ENCODE measurements at places on chromosomes 11 and 22.

DNA sequence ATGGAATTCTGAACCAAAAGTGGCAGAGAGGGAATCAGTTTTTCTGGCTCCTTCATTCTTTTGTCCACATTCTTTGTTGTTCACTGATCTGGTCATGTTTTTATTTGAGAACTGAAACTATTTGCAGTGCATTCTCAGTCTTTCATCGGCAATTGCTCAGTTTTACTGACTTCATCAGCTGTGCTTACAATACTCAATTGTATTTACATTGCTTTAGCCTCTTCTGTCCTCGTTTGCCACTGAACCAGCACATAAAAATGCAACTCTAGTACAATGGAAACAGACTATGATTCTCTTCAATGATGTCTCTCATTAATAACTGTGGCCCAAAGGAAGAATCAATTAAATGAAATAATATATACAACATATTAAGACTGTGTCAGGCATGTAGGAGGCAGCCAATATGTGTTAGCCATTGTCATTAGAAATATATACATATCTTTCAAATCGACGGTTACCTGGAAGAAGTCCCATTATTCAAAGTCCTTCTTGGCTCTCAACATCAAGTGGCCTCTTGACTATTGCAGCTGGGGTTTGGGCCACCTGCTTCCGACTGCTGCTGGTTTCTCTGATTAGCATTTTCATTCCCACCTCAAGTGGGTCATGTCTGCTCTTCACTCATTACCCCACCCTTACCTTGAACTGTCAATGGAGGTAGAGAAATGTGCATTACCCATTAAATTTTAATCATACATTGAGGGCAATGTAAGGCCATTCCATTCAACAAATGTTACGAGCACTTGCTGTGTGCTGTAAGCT, 600.1 kb downstream of the INSC start:
- no peak for DNase-seq

DNA sequence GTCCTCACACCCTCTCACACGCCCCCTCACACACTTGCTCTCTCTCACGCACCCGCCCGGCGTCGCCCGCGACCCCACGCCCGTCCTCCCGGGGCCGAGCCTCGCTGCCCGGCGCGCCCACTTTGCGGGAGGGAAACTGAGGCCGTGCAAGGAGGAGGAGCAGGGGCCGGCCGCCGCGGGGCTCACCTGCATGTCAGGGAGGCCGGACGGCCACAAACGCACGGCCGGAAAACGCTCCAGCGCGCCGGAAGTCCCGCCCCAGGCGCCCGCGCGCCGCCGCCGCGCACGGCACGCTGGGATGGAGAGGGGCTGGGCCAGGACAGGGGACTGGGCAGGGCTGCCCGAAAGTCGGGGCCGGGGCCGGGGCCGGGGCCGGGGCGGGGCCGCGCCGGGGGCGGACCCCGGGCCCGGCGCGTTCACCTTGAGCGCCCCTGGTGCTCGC, at the start of gene CHID1:
Gene CHID1, minus strand, starts transcription at position 222 of the 442 bp plus-strand sequence. CDS start 5,994 bp downstream, outside the sequence.
- DNase-seq, result peak; percentile 89

GRCh38 chr11:83649528-83649855, 363.3 kb upstream of the CCDC90B start:
- no peak for DNase-seq

- no peak for DNase-seq
Measured at GRCh38 chr11:77359481-77359880, 58.0 kb upstream of the GDPD4 start.

GRCh38 chr11:80596291-80596810, 1155.5 kb upstream of the TENM4 start:
- DNase-seq, result no peak

DNA sequence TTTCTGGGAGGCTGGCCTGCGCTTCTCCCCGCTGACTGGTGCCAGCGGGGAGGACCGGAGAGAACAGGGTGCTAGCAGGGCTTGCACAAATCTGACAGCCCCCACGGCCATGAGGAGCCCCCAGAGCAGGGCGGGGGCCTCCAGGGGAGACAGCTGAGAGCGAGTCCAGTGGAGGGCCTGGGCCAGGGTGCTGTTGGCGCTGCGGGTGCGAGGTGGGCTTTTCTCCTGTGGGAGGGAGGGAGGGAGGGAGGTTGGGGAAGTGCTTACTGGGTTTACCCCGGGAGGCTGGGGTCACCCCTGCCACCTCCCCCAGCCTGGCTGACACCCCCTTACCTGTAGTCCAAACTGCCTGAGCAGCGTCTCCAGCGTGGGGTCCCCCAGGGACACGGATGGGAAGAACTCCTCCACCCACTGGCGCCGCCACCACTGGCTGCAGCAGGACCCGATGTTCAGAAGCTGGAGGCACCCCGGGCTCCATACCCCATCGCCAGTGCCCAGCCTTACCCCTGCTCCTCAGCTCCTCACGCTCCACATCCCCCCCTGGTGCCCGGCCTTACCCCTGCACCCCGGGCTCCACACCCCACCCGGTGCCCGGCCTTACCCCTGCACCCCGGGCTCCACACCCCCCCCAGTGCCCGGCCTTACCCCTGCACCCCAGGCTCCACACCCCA, 3.9 kb downstream of the LMF2 start:
- DNase-seq, result no peak

- DNase-seq, result peak; percentile 30
Measured at GRCh38 chr22:35154937-35155387, 89.0 kb downstream of the ISX start.

- no peak for DNase-seq
Measured at GRCh38 chr11:87425943-87426342, 388.2 kb downstream of the TMEM135 start.

GRCh38 chr22:39151329-39151975, 1.0 kb downstream of the CBX7 start:
- peak; percentile 36 for DNase-seq

DNA sequence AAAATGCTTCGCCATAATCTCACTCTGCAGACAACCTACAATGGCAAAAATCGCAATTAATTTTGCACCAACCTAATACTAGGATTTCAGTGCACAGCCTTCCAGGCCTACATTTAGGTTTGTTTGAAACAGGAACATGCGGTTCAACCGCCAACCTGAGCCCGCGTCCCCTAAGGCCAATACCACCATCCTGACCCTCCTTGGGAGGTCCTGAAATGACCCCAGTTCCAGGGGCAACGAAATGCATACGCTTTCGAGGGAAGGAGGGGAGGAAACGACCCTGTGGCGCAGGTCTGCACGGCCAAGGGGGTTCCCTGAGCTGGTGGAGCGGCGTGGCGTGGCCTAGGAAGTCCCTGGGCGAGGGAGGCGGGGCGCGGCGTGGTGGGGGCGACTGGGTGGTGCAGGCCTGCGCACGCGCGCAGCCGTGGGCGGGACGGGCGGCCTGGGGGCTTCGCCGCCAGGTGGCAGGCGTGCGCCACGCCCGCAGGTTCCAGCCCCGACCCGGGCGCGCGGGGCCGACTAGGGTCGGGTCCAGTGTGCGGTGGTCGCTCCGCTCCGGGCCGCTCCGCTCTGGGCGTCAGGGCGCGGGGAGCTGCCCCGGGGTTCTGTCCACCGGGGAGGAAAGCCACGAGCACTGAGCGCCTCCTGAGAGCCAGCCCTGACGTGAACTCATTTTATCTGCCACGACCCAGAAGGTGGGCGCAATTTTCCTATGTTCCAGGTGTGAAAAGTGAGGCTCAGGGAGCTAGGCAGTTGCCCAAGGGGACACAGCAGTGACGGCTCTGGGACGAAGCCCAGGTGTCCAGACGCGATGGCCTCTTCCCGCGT, 94.1 kb downstream of the SWAP70 start:
- peak; percentile 87 for DNase-seq

DNA sequence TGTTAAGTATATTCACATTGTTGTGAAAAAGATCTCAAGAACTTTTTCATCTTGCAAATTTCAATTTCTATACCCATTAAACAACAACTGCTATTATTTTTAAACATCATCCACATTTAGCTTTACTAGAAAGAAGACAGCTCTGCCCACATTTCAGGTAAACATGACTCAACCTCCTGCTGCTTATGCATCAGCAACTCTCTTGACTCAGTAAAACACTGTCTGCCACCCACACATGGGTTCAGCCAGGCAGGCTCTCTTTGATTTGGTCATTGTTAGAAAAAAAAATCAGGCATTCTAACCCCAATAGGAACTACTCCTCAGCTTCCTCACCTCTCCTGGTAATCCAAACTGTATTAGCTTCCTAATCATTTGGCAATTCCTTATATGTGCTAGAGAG, 5.1 kb upstream of the ENDOD1 start:
- no peak for DNase-seq

- no peak for DNase-seq
Measured at GRCh38 chr11:90737444-90738050, 514.7 kb upstream of the CHORDC1 start.

DNA sequence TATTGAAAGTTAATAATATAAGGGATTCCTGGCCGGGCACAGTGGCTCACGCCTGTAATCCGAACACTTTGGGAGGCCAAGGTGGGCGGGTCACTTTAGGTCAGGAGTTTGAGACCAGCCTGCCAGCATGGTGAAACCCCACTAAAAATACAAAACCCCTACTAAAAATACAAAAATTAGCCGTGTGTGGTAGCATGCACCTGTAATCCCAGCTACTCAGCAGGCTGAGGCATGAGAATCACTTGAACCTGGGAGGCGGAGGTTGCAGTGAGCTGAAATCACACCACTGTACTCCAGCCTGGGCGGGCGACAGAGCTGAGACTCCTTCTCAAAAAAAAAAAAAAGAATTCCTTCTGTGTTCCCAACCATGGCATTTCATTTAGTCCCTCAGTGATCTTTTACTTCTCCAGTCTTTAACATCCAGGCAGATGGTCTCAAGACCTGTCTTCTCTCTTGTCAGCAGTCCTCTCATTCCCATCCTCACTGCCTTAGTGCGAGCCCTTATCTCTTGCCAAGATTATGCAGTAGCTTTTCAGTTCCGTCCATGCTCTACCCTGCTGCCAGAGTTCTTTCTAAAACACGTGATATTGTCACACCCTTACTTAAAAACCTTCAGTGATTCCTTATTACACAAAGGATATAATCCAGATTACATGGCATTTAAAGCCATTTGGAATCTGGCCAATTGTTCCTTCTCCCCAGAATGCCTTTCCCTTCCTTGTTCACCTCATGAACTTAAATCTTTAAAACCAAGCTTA, 17.9 kb downstream of the RTN3 start:
- no peak for DNase-seq

DNA sequence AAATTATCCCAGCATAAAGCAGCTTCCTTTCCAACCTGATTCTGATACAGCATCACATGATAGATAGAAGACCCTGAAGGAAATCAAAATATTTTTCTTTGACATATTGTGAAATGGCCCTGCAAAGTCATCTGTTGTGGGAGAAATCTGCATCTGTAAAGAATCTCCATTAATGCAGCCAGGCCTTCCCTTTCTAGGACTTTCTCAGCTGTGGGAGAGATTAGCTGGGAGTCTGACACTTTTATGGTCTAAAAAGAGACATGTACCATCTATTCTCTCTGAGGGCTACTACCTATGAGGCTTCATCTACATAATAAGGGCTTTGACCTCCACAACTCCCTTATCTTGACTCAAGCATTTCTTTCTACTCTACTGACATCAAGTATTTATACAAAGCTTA, 238.1 kb downstream of the SWAP70 start:
- DNase-seq, result no peak

- peak; percentile 21 for DNase-seq
Measured at GRCh38 chr22:45966320-45966894, 10.6 kb downstream of the WNT7B start.

DNA sequence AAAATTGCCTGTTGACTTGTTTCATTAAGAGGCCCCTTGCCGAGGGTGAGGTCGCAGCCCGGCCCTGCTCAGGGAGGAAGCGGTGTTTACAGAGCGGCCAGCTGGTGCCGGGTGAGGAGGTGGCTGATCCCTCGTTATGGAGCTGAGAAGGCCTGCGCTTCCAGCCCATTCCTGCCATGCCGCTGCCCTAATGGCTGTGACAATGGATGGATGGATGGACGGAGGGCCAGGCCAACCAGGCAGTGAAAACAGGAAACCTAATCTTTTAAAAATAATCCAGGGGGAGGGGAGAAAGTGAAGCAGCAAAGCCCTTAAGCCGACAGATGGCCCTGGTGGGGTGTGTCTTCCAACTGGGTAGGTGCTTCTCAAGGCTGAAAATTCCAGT, 38.5 kb downstream of the BCR start:
- no peak for DNase-seq

DNA sequence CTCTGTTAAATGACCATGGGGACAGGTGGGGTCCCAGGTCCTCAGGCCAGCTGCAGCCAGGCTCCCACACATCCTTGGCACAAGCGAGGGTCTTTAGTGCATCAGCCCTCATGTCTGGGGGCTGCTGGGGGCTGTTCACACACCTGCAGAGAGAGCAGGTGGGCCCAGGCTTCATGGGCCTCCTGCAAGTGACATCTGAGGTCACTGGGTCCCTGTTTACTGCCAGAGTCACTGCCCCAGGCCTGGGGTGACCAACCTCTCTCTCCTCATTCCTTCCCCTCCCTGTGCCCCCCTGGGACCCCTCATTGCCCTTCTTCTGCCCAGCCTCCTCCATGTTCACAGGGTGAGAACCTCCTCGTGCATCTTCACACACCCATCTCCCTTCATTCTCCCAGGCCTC, 92.4 kb downstream of the RTL6 start:
- DNase-seq, result no peak

GRCh38 chr11:8717876-8718753, 35.5 kb downstream of the RPL27A start:
- no peak for DNase-seq

DNA sequence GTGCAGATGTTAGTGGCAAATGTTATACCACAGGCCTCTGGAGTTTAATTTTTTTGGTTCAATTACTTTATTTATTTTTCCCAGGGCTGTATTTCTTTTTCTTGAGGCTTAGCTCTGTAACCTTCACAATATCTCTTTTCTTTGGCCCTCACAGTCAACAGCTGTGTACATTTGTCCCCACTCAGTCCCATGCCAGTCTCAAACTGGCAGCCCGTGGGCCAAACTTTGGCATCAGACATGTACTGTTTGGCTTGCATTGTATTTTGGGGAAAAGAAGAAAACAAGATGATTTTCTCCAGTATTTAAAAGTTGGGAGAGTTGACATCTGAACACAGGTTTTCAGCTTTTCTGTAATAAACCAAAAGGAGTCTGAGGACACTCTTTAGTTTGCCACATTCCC, 87.1 kb downstream of the PRR5L start:
- no peak for DNase-seq

- no peak for DNase-seq
Measured at GRCh38 chr22:50520826-50521453, 4.5 kb downstream of the SCO2 start.

DNA sequence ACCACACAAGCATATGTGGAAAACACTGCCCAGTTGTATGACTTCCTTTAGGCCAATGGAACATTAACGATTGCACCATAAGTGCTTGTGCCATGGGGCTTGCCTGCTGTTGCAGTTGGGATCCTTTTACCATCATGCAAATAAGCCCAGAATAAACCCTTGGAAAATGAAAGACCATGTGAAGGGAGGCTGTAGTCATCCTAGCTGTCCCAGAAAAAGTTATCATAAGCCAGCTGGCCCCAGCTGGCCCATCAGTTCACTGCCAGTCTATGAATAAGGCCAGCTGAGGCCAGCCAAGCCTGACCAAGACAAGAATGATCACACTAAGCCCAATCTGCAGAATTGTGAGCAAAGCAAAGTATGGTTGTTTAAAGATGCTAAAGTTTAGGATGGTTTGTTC, 253.9 kb upstream of the ARHGAP20 start:
- no peak for DNase-seq

GRCh38 chr22:49850021-49850911, 3.4 kb upstream of the ZBED4 start:
- DNase-seq, result no peak

GRCh38 chr11:79422866-79423265, 18.0 kb downstream of the TENM4 start:
- no peak for DNase-seq

Measured in MM.1S (cell line).